Breast epithelium (tissue), 4 donors: ENCODE measurements at places on chromosomes 3 and 15.

DNA sequence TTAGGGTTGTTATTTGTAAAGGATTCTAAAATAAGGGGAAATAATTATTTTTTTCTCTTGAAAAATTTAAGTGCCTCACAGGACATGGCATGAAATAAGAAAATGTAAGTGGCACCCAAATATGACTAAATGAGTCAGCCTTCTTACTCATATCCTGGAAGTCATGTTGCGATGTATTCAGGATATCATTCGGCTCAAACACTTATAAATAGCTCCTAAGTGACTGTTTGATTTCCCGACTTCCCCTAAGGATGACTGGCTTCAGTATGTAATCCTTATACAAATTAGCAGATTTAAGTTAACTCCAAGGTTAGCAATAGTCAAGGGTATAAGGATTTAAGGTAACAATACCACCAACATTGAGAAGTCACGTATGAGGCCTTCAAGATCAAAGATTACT lies 57.3 kb upstream of the OSTN start:
- DNase-seq, result no peak

- DNase-seq, result no peak
Observed at GRCh38 chr15:95922431-95922830, 408.1 kb upstream of the NR2F2 start.

GRCh38 chr15:66408254-66408653 lies 21.5 kb downstream of the MAP2K1 start:
- DNase-seq, result no peak

- no peak for DNase-seq
Observed at GRCh38 chr3:168801794-168802193, 706.1 kb upstream of the GOLIM4 start.

GRCh38 chr3:115286529-115287197 lies 139.6 kb upstream of the ZBTB20 start:
- DNase-seq, result no peak

DNA sequence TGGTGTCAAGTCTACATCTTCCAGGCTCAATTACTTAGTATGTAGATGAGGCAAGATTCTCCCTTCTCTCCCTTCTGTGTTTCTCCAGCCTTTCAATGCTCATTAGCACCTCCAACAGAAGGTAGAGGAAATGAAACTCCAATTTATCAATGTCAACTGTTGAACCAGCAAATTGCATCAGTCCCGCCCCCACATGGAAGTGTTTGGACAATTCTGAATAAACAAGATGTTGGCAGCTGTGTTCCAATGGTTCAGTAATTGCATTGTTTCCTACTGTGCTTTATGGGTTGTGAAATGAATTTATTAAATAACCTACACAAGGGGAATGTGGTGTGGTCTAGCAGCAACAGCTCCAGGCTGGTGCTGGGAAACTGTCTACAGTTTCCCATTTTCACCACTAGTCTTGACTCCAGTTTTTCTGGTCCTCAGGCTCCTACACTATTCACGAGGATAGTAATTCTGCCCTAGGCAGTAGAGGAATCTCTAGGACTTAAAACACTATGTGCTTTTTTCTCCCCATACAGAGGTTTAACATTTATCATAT lies 91.9 kb downstream of the MB21D2 start:
- DNase-seq, result no peak

DNA sequence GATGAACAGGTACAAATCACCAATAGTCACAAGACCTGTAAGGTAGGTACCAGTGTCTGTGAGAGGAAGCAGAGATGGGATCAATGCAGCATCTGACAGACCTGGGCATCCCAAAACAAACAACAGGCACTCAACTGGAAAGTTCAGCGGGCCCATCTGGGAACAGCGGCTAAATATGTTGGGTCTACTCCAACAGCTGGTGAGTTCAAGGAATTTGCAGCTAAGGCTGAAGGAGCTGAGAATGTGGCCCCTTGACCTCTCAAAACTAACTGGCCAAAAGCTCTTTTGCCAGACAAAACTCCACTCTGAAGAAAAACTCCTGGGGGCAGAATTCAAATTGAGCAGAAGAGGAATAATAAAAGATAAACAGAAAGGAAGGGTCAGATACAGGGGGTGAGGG lies 24.4 kb downstream of the AVEN start:
- DNase-seq, result no peak

DNA sequence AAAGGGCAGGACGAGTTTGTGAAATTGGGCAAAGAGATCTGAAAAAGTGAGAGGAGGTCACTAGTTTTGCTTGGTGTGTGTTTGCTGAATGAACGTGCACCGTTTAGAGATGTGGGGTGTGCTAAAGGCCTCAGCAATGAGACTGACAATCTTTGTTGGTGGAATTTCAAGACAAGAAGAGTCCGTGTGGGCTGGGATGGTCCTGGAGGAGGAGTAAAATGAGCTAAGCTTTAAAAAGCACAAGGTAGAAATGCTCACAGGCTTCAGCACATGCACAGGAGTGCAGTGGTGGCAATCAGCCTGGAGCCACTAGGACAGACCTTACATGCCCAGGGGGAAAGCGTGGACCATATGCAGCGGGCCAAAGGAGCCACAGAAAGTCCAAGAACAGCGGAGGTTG lies 1.5 kb upstream of the CPLX3 start:
- DNase-seq, result no peak

DNA sequence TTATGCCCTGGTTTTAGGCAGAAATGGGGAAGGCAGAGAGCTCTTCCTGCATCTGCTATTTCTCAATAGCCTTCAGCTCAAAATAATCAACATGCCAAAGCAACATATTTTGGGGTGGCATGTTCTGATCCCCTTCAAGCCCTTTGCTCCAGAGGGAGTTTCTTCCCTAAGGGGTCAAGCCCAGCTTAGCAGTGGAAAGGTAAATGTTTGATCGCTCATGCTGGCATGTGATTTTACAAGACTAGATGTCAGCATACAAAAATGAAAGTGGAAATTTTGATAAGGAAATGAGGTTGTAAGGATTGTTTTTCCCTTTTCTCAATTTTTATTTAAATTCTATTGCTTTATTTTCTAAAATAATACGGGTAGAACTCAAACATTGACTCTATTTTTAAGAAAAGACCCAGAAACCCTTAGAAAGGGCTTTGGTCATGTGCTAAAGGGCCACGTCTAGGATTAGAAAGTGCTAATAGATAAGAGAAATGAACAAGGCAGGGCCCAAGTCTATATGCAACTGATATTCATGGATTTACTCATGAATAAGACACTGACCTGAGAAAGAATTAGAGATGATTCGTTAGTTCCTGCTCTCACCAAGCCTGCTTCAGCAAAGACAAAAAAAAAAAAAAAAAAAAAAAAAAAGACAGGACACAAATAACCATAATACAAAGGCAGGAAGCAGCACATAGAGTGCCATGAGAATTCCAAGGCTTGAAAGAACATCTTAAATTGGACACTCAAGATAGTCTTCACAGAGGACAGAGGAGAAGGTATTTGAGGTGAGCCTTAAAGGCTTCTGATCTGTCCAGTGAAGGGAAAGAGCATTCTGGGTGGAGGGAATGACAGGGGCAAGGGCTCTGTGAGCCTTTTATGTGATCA lies 55.0 kb upstream of the NR2E3 start:
- no peak for DNase-seq

GRCh38 chr15:27086149-27086548 lies 115.2 kb downstream of the GABRG3 start:
- no peak for DNase-seq

DNA sequence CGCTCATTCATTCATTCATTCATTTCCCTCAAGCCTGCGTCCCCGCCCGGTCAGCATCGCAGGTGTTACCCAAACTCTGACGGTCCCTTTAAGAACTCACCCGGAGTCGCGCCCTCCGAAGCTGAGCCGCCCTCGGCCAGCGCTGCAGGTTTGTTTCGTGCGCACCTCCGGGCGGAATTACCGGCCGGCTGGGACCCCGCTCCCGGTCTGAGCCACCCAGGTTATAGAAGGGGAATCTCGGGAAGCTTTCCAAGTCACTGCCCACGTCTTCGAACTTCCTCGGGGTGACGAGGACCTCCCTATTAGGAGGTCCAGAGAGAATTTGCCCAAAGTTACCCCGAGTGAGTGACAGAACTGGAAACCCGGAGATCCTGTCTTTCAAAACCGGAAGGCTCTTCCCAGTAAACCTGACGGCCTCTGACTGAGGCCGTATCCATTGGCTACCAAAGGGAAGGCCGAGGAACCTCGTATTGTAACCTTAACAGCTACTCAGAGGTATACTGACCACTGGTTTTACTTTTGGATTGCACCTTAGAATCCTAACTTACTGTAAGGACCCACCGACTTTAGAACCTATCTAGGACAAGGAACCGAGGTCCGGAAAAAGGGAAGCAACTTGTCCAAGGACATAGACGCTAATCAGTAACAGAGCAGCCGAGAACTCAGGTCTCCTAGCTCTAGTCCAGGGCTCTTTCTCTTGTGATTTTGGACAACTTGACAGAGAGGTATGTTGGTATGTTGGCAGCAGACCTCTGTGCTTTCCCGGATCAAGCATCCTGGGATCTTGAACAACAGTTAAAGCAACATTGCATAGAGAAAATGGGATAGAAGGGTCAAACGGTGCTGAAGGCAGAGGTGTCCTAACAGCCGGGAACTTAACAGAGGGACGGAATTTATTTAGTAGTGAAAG lies 788 bp upstream of the DLG1 start:
- DNase-seq, result no peak

GRCh38 chr3:160447544-160447943 lies 2.0 kb downstream of the TRIM59 start:
- no peak for DNase-seq

GRCh38 chr15:57472861-57473260 lies 96.6 kb downstream of the CGNL1 start:
- no peak for DNase-seq

DNA sequence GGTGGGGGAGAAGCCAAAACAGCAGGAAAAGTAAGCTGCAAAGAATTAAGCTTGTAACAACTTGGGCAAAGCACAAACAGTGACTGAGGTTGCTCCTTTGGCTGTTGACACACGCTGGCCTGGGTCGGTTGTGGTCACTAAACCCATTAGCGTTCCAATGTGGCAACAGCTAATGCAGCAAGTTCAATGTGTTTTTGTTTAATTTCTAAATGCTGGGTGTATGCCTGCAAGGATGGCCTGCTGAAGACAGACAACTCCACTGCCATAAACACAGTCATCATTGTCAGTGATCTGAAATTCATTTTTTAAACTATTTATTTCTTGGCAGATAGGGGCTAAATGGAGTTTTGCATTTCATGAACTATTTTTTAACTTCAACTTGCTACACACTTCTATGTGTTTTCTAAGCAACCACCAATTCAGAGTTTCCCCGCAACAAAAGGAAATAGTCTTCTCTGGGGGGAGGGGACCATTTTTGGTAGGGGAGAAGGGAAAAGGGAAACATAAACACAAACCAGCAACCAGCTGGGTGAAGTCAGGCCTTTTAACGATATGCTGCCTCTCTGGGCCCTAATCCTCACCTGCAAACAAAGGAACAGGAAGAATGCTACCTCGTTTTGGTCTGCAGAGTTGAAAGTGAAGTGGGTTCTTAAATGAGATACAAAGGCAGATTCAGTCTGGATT lies 34.8 kb upstream of the WNT5A start:
- DNase-seq, result no peak

- no peak for DNase-seq
Observed at GRCh38 chr15:38818157-38818790, 253.7 kb upstream of the RASGRP1 start.

DNA sequence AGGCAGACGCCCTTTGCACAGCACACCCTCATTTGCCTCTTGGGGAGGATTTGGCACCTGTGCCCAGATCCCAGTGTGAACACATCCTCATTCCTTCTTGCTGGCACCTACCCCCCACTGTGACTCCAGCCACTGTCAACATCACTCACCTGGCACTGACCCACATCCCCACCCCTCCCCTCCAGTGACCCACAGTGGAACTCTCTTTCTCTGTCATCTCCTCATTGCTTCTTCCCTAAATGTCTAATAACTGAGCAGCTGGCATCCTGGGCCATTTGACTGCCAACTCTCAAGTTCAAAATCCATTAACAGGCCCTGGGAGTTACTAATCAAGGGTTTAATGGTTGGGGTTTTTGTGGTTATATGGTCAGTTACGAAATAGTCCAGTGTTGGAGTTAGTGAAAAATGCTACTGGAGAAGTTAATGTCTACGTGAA lies 14.4 kb downstream of the SNAPC5 start:
- no peak for DNase-seq

GRCh38 chr3:189121092-189121491 lies 50.7 kb upstream of the TPRG1 start:
- no peak for DNase-seq

DNA sequence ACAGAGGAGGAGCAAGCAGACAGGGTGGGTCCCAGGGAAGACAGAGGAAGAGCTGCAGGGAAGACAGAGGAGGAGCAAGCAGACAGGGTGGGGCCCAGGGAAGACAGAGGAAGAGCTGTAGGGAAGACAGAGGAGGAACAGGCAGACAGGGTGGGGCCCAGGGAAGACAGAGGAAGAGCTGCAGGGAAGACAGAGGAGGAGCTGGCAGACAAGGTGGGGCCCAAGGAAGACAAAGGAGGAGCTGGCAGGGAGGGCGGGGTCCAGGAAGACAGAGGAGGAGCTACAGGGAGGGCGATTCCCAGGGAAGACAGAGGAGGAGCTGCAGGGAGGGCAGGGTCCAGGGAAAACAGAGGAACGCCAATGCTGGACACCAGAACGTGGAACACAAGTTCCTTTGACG lies 66.5 kb downstream of the PLXNA1 start:
- DNase-seq, result no peak

DNA sequence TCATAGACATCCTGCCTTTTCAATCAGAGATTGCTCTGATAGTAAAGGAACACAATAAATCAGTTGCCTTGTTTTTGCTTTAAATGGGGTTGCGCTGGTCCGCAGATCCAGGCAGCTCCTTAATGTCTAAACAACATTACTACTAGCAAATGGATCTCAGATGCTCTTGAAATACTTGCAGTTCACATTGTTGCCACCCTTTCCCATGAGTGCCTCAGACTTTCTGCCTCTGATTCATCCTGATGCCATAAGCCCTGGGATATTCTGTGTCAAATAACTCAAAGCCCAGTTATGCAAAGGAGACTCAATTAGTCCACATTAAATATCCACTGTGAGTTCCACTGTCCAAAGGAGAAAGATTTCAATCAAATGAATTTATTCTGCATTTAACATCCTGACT lies 196.7 kb downstream of the PLCH1 start:
- DNase-seq, result no peak

DNA sequence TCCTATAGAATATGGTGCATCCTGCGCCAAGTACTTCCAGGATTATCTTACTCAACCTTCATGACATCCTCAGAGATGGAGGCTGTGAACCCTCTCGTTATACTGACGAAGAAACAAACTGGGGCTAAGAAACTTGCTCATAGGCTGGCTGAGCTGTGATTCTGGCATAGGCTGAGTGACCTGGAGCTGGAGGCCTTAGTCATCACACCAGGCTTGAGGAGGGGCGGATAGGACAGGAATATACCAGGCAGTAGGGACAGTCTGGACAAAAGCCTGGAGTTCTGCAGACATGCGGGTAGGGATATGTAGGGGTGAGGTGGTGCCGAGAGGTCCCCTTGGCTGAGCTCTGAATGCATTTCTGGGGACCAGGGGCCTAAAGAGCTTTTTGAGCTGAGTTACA lies 18.1 kb downstream of the HEMK1 start:
- DNase-seq, result no peak

DNA sequence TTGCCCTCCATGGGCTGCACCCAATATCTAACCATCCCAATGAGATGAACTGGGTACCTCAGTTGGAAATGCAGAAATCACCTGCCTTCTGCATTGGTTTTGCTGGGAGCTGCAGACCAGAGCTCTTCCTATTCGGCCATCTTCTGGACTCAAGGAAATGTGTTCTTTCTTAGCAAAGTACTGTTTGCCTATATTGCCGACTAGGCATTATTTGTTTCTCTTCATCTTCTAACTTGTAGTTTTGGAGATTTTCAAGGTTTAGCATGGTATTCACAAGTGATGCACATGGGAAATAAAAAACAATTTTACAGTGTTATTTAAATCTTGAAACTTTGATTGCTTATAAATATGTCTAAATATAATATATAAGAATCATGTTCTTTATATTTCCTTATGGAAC lies 377.8 kb upstream of the POU1F1 start:
- no peak for DNase-seq
